NCI-H748 treated with DMSO at 0.1 percent for 48 hours (cell line): ENCODE measurements at places on chromosomes 5 and 9.

GRCh38 chr9:127898433-127899127, 823 bp downstream of the ST6GALNAC6 start:
- DNase-seq, result no peak

DNA sequence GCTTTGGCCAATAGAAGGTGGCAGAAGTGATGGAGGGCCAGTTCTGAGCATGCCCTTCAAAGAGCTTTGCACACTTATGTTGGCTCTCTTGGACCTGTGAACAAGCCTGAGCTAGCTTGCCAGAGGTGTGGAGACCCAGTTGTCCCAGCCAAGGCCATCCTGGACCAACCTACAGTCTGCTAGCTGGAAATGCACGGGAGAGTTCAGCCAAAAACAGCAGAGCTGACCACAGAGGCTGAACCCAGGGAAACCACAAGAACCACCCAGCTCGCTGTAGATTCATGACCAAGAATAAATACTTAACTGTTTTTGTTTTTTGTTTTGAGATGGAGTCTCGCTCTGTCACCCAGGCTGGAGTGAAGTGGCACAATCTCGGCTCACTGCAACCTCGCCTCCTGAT, 65.4 kb upstream of the HAND1 start:
- DNase-seq, result no peak

GRCh38 chr5:444226-444625, 1.2 kb downstream of the EXOC3 start:
- no peak for DNase-seq

DNA sequence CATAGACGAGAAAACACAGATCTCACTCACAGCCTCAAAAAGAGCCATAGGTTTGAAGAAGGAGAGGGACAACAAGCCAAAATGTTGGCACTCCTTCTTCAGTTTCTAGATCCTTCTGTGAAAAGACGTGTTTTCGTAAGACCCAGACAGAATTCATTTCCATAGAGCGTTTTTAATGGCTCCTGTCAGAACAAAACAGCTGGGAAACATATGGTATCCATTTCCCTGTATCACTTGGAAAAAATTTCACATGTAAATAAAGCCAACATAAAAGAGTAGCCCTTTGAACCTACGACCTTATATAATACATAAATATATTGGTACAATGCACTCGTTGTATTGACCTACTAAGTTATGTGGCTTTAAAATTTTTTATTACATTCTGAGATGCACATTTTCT, 108.1 kb downstream of the SNCAIP start:
- DNase-seq, result no peak

DNA sequence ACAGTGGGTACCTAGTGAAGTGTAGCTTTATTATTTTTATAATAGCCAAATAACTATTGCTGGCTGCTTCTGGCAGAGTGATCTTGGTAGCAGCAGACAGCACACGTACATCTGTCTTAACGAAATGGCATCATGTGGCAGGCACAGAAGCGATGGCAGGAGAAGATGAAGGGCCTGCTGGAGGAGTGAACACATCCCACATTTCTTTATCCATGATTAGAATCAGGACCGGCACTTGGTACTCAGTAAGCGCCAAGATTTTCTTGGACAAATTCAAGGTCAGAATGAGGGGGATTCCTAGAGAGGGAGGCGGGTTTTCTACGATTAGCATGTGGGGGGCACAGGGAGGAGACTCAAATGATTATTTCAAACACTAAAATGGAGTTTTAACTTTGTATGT, 23.0 kb upstream of the ZNF366 start:
- DNase-seq, result no peak

GRCh38 chr9:7388755-7389154, 410.8 kb downstream of the DMAC1 start:
- DNase-seq, result no peak

GRCh38 chr9:131579789-131580211, 34.5 kb downstream of the PRRT1B start:
- DNase-seq, result no peak

- no peak for DNase-seq
Measured at GRCh38 chr9:95399261-95399660, 81.8 kb upstream of the FANCC start.

DNA sequence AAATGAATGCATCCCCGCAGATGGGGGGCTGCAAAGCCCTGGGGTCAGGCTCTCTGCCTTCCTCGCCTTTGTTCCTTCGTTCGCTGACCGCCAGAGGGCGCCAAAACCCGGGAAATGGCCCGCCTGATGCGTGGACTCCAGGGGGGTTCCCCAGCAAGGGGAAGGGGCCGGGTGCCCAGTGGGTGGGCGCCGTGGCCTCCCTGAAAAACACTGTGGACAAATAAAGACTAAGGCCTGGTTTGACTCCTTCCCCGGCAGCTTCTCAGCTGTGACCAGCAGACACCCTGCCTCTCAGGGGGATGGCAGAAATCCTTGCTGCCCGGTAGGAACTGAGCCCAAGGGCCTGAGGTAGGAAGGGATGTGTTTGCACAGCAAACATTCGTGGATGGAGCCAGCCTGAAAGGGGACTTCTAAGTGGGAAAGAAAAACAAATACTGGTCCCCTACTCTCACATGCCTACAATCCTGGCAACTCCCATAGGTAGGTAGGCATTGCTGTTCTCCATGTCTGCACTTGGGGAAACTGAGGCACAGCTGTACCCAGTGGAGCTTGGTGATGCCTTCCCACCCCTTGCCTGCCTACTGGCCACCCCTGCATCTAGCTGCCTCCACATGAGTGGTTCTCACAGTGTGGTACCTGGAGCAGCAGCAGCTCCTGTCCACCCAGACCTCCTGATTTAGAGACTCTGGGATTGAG, 57.7 kb downstream of the DUSP1 start:
- peak; percentile 29 for DNase-seq

DNA sequence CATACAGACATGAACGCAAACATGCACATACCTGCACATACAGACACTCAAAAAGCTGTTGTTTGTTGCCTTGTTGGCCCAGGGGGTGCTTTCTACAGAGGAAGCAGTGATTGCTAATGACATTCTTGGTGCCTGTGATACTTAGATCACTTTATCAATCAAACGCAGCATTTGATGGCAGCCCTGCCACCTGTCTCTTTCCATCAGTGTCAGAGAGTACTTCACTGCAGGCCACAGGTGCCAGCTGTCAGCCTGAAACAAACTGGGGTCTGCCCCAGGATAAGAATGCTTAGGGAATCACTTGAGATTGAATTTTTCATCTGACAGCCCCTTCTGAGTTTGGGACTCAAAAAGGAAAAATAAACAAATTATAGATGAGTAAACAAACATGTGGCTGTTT, 388.9 kb upstream of the SGCD start:
- DNase-seq, result no peak

DNA sequence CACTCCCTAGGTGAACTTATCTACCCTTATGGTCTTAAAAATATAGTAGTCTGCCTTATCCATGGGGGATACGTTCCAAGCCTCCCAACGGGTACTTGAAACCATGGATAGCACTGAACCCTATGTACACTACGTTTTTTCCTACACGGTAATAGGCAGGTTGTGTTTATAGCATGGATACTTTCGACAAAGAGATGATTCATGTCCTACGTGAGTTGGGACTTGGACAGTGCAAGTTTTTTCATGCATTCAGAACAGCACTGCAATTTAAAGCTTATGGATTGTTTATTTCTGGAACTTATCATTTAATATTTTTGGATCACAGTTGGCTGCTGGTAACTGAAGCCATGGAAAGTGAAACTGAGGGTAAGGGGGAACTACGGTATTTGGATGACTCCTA, 88.1 kb downstream of the CNTLN start:
- DNase-seq, result no peak

- DNase-seq, result no peak
Measured at GRCh38 chr5:96408210-96408777, 24.8 kb downstream of the PCSK1 start.
